Fibroblast of skin of right biceps (primary cell): ENCODE measurements at places on chromosomes 7 and 10.

DNA sequence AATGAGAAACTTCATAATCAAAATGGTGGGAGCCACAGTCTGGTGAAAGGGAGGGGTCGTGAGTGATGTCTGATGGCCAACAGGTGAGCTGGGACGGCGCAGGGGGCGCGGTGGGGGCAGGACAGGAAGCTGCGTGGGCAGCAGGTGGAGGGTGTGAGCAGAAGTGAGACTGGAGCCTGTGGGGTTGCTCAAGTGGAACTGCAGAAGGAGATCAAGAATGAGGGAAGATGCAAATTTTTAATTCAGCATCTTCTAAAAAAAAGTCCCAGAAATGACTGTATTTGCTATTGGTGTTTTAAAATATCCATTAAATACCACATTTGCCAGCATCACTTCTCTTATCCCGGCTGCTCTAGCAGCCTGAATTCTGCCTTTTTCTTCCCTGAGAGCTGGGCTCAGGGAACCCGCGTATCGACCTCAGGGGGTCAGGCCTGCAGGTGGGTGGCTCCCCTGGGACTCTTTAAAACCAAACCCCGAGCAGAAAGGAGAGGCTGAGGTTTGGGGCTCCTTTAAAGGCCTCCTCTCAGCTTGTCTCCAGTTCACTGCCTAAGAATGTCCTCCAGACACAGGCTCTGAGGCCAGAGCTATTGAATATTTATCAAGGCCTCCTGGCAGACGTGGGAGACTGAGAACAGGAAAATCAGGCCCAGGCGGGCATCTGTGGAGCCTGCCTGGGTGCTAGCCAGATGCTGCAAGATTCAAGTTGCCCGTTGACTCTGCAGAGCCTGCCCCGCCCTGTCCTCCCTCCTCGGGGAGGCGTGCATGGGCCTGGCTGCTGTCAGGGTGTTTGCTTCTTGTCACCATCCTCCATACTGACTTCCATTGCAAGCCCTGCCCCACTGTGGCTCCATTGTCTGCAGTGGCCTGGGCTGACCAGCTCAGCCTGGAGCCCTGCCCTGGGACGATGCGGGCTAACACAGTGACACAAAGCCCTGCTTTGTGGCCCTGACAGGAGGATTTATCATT, 53.9 kb downstream of the SYPL1 start:
- no peak for DNase-seq

DNA sequence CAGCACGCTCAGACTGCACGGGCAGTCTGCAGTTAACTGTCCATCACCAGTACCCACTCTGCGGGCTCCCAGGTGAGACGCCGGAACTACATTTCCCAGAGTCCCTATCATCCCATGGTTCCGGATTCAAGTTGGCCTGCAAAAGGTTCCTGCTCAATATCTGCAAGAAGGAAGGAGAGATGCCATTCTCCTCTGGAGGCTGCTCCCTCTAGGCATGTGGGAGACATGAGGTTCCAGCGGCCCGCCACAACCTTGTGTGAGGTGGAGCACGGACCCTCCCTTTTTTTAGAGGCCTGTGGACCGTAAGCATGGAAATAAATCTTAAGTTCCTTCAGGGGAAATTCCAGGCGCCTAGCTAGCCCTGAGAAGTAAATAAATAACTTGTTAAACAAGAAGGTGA, 29.7 kb downstream of the NUP42 start:
- DNase-seq, result no peak

- no peak for DNase-seq
These were observed 3.2 kb downstream of the SFRP5 start for GRCh38 chr10:97768322-97769315.

GRCh38 chr10:122510736-122511135, 49.4 kb downstream of the HTRA1 start:
- DNase-seq, result no peak

GRCh38 chr10:122120008-122120744, 131.2 kb downstream of the TACC2 start:
- no peak for DNase-seq
